ENCODE measurements at places on chromosomes 12 and 14.

DNA sequence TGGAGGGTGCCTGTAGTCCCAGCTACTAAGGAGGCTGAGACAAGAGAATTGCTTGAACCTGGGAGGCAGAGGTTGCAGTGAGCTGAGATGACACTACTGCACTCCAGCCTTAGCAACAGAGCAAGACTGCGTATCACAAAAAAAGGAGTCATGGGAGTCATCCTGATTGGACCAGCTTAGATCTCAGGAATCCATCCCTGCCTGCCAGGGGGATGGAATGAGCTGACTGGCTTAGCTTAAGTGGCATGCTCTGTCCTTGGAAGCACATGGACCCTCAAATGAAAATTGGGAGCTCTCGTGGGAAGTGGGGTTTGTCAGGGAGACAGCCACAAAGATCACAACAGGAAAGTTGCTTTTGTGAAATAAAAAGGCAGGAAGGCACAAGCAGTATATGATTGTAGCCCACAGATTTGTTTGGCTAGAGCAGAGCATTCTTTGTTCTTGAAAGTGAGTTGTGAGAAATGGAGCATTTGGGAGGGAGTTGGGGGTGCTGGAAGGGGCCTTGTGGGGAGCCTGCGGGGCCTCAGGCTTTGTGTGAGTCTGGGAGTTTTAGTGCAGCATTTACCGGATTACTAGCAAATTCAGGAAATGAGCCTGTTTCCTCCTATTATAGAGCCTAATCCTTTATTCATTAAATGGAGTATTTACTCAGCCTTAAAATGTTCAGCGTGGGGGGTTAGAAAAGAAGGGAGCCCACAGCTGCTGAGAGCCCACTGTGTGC lies 30.7 kb downstream of the DGLUCY start:
- no peak for DNase-seq

DNA sequence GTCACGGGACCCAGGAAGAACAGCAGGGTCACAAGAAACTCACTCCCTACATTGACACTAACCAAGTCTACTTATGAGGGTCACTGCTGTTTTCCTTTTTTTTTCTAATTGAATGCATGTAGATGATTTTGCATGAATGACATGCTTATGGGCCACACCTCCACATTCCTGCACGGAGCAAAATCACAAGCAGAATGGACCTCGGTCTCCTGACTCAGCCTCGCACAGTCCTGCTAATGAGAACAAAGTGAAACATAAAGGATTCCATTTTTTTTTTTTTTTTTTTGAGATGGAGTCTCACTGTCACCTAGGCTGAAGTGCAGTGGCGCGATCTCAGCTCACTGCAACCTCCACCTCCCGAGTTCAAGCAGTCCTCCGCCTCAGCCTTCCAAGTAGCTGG lies 12.3 kb downstream of the SCARB1 start:
- no peak for DNase-seq

- DNase-seq, result no peak
Observed at GRCh38 chr12:77163074-77164038, 98.0 kb upstream of the E2F7 start.

DNA sequence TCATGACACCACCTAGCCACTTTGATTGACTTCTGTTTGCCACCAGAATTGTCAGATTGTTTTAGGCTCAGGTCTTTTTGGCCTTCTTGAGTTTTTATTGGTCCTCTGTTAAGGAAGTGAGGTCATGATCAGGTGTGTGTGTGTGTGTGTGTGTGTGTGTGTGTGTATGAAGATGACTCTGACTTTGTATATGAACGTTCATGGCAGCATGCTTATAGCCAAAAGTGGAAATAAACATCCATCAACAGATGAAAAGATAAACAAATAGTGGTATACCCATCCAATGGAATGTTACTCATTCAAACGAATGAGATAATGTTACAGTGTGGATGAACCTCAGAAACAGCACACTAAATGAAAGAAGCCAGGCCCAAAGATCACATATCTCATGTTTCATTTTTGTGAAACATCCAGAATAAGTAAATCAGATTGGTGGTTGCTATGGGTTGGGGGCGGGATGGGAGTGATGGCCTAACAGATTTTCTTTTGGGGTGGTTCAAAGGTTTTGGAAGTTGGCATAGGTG lies 258.6 kb downstream of the KTN1 start:
- DNase-seq, result no peak

- DNase-seq, result peak; percentile 28
Observed at GRCh38 chr12:89862511-89863445, 154.1 kb upstream of the ATP2B1 start.

DNA sequence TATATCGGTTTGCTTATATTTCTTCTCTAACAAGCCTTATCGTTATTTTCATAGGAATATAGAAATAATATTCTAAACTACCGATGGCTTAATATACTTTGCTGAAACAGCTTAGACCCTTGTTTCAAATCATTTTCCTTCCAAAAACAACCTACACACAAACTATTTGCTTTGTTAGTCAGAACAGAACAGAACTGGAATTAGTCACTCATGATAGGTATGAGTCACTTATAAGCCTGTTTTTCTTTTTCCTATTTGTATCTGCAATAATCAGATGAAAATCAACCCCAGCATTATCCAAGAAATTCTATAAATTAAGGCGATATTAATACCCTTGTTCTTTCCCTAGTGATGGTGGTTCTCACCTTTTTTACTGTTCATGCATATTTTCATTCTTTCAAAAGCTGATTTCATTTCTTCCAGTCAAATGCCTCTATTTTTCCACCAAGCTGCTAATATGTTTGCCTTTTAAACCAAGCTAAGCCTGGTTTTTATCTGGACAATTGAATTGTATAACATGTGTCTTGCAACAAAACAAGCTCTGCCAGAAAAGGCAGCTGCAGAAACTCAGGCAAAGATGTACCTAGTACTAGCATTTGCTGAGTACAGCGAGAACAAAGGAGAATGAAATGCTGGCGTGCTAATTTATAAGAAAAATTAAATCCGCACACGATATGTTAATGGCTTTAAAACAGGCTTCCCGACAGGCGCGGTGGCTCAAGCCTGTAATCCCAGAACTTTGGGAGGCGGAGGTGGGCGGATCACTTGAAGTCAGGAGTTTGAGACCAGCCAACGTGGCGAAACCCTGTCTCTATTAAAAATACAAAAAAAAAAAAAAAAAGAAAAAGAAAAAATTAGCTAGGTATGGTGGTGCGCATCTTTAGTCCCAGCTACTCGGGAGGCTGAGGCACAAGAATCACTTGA lies 1418.2 kb downstream of the AACS start:
- no peak for DNase-seq

GRCh38 chr12:91361864-91362263 lies 179.2 kb upstream of the DCN start:
- DNase-seq, result no peak

GRCh38 chr12:50275556-50275955 lies 7.8 kb downstream of the LIMA1 start:
- no peak for DNase-seq

- no peak for DNase-seq
Observed at GRCh38 chr12:9667403-9668160, 1.9 kb upstream of the CLEC2D start.

DNA sequence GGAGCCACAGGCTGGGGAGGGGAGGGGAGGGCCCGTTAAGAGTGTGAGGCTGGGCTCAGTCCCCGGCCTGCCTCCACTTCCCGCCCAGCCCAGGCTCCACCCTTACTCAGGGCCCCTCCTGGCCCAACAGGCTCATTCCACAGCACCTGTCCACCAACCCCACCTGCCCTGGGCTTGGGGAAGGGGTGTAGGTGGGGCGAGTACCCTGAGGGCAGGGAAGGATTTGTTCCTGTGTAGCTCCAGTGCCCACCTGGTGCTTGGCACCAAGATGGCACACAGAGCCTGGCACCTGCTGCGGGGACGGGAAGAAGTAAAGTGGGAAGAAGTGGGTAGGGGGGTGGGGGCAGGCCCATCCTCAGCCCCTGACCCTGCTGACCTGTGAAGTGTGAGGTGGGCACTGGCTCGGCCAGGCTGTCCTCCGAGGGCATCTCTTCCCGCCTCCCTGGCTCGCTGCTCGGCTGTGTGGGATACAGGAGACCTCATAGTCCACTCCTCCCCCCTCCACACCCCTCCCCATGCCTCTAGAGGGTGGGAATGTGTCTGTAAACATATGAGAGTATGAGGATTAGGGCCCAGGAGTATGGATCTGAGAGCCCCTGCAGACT lies 35.1 kb downstream of the NCKAP5L start:
- DNase-seq, result no peak

DNA sequence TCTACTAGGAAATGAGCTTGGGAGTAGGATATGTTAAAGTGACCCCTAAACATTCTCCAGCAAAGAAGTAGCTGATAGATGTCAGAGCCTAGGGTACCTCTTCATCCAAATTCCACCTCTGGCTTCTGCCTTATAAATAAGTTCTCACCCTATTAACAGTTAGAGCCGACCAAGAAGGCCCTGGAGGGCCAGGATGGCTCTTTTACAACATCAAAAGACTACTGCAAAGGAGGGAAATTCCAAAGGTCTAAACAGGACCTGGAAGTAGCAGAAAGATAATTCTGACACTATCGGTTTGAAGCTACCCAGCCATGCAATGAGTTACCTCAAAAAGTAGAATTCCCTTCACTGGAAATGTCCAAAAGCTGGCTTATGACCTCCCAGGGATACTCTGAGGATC lies 90.0 kb downstream of the PPM1H start:
- no peak for DNase-seq

DNA sequence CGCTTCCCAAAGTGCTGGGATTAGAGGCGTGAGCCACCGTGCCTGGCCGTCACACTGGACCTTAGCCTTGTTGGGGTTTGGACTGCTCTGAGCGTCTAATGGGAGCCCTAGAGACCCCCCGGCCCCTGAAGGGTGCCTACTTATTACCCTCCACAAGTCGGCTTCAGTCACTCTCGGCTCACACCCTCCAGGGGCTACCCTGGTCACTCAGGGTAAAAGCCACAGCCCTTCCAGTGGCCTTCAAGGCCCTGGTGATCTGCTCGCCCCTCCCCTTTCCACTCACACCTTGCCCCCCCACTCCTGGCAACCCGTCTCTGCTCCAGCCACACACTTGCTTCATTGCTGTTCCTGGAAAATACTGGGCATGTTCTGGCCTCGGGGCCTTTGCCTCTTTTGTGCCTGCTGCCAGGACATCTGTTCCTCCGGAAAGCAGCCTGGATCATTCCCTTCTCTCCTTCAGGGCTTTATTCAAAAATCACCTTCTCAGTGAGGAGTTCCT lies 3.6 kb upstream of the MORN3 start:
- peak; percentile 28 for DNase-seq

GRCh38 chr14:79670811-79671210 lies 540.5 kb downstream of the DIO2 start:
- DNase-seq, result no peak

All from testis (tissue), 5 donors.